ENCODE measurements at places on chromosomes 3 and 15. TPM values are rescaled to one million over a fixed set of nuclear protein-coding genes. Genes with fewer than 3 reads are reported as not detected.

NOP10 gene
- 417 TPM for total RNA-seq

MAP6D1 gene
- 10.6 TPM for total RNA-seq

RASGRP1 gene
- 1.2 TPM for total RNA-seq

SLC22A14 gene
- not detected for total RNA-seq

LMCD1 gene
- 23.5 TPM for total RNA-seq

MAGI1 gene
- 63.8 TPM for total RNA-seq

BOC gene
- total RNA-seq: 3.0 TPM

HCN4 gene
- total RNA-seq: 10.1 TPM

ABHD2 gene
- 15.2 TPM for total RNA-seq

NUP210 gene
- total RNA-seq: 73.9 TPM

GALNT15 gene
- total RNA-seq: not detected

MGLL gene
- total RNA-seq: 0.83 TPM

COL8A1 gene
- 0.97 TPM for total RNA-seq

STRIT1 gene
- total RNA-seq: not detected

MINAR1 gene
- total RNA-seq: 1.4 TPM

- no peak overlapping the region for H3K27ac ChIP-seq
- peaks cover 4% of the 10 kb centered on the region for H3K4me1 ChIP-seq
- H3K4me3 ChIP-seq: no peak overlapping the region
- peak; percentile 10 for DNase-seq
Observed at GRCh38 chr3:10935028-10935427, 57.5 kb upstream of the SLC6A1 start.

GRCh38 chr3:46184469-46184868 lies 23.6 kb downstream of the CCR1 start:
- H3K36me3 ChIP-seq: no peaks in the 10 kb centered on the region
- DNase-seq: no peak
- H3K4me1 ChIP-seq: no peaks in the 10 kb centered on the region
- no peak overlapping the region for H3K27ac ChIP-seq
- no peaks in the 10 kb centered on the region for H3K27me3 ChIP-seq

GRCh38 chr3:130854208-130854864 lies 39.5 kb upstream of the ATP2C1 start:
- H3K27me3 ChIP-seq: no peaks in the 10 kb centered on the region
- peaks cover 20% of the 10 kb centered on the region for H3K4me1 ChIP-seq
- no peak overlapping the region for H3K4me3 ChIP-seq
- no peak for DNase-seq

DNA sequence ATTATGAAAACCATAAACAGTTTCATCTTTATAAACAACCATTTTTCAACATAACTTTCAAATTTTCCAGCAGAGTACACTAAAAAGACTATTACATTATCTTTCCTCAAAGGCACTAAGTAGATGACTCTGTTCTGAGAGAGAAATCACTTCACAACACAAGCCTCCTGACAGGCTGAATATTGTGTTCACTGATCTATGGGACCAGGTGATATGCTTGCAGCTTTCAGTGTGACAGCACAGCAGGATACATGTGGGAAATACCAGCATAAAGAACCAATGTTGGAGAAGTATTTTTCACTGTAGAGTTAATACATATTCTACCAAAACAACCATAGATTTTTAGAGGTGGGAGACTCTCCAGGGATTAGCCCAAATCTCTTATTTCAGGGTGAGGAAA lies 350.6 kb downstream of the PLCL2 start:
- DNase-seq: no peak
- no peaks in the 10 kb centered on the region for H3K36me3 ChIP-seq
- H3K27me3 ChIP-seq: no peaks in the 10 kb centered on the region

DNA sequence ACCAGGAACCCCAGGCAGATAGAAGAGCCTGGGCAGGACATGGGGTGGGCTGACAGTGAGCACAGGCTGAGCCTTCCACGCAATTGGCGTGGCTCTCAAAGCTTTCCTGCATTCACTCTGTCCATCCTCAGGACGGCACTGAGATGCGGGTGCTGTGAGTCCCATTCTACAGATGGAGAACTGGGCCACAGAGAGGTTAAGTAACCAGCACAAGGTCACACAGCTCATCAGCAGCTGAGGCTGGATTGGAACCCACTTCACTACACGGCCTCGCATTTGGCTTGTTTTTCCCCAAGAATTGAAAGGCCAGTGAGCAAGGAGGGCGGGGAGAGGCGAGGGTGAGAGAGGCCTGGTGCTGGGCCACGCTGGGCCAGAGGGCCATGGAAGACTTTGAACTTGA lies 36.0 kb upstream of the GRIP2 start:
- H3K4me1 ChIP-seq: 0 out of 2 replicates have a peak, but pooled peaks cover 5% of the 10 kb centered on the region
- no peak for DNase-seq
- H3K27me3 ChIP-seq: no peaks in the 10 kb centered on the region

DNA sequence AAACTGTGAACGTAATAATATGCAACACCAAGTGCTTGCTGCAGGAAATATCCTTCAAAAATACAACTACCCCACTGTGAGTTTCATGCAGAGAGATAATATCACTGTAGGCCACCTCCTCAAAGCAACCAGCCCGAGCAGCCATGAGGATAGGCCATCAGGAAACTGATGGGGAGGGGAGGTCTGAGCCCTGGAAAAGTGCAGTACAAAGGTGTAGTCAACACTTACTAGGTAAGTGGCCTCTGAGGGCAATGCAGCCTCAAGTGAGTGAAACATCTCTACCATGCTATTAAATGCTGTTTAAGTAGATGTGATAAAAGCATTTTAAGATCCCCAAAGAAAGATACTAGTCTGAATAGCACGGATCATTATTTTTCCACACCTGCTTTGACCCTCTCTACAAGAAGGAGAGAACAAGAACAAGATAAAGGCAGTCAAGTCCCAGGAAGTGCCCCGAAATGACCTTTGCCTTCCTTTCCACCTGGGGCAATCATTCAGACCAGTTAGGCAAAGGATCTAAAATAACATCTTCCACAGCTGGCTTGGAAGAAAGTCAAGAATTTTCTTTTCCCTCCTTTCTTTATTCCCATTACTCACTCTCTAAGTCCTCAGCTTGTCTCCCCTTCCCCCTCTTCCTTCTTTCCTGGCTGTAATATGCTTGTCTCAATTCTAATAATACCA lies 62.8 kb downstream of the FMN1 start:
- no peak overlapping the region for H3K27ac ChIP-seq
- no peaks in the 10 kb centered on the region for H3K27me3 ChIP-seq
- H3K36me3 ChIP-seq: no peaks in the 10 kb centered on the region
- no peak for DNase-seq
- H3K4me1 ChIP-seq: peaks cover 3% of the 10 kb centered on the region
- H3K4me3 ChIP-seq: no peak overlapping the region

DNA sequence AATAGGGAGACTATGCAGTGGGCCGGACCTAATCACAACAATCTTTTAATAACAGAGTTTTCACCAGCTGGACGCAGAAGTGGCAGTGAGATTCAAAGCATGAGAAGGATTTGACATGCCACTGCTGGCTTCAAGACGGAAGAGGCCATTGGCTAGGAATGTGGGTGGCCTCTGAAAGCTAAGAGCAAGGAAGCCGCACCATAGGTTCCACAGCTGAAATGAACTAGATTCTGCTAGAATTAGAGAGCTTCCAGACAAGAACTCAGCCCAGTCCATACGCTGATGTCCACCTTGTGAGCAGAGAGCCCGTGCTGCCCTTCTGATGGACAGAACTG lies 6.9 kb upstream of the NCBP2 start:
- no peaks in the 10 kb centered on the region for H3K27me3 ChIP-seq
- no peak overlapping the region for H3K27ac ChIP-seq
- H3K4me1 ChIP-seq: peaks cover under 1% of the 10 kb centered on the region
- no peaks in the 10 kb centered on the region for H3K36me3 ChIP-seq
- H3K4me3 ChIP-seq: no peak overlapping the region

- H3K27ac ChIP-seq: peak overlapping the region; percentile 48
- no peaks in the 10 kb centered on the region for H3K4me1 ChIP-seq
- DNase-seq: no peak
- no peaks in the 10 kb centered on the region for H3K27me3 ChIP-seq
Observed at GRCh38 chr3:47096959-47097358, 67.0 kb downstream of the SETD2 start.

- H3K4me3 ChIP-seq: no peak overlapping the region
- H3K36me3 ChIP-seq: no peaks in the 10 kb centered on the region
- H3K27me3 ChIP-seq: no peaks in the 10 kb centered on the region
Observed at GRCh38 chr15:68894208-68894607, 36.1 kb upstream of the SPESP1 start.

GRCh38 chr3:160943996-160944395 lies 161.2 kb downstream of the B3GALNT1 start:
- H3K4me1 ChIP-seq: no peaks in the 10 kb centered on the region
- H3K4me3 ChIP-seq: no peak overlapping the region
- H3K27ac ChIP-seq: no peak overlapping the region
- no peaks in the 10 kb centered on the region for H3K27me3 ChIP-seq
- no peak for DNase-seq
- no peaks in the 10 kb centered on the region for H3K36me3 ChIP-seq

- H3K27ac ChIP-seq: no peak overlapping the region
- H3K4me3 ChIP-seq: no peak overlapping the region
- H3K36me3 ChIP-seq: peaks cover 31% of the 10 kb centered on the region
Observed at GRCh38 chr3:101762041-101762646, 16.9 kb upstream of the NXPE3 start.

DNA sequence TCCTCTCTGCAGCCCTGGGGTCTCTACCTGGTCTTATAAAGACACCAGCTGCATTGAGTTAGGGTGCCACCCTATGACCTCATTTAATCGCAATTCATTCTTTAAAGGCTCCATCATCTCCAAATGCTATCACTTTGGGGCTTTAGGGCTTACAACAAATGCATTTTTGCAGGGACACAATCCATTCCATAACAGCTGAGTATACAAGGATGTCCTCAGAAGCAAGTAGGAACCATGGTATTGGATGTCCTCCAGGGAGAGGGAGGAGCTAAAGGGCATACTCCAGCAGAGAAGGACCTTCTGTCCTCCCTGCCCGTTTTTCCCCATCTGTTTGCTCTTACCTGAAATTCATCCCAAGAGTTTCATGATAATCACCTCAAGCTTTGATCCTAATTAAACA lies 30.3 kb downstream of the UMPS start:
- H3K27me3 ChIP-seq: no peaks in the 10 kb centered on the region
- H3K36me3 ChIP-seq: 0 out of 2 replicates have a peak, but pooled peaks cover 9% of the 10 kb centered on the region
- 0 out of 2 replicates have a peak overlapping the region, but pooled peaks have one; percentile 5 for H3K27ac ChIP-seq
- H3K4me3 ChIP-seq: no peak overlapping the region

GRCh38 chr3:189995129-189995528 lies 125.6 kb downstream of the P3H2 start:
- no peaks in the 10 kb centered on the region for H3K27me3 ChIP-seq
- no peaks in the 10 kb centered on the region for H3K36me3 ChIP-seq
- no peak overlapping the region for H3K4me3 ChIP-seq
- H3K27ac ChIP-seq: no peak overlapping the region

DNA sequence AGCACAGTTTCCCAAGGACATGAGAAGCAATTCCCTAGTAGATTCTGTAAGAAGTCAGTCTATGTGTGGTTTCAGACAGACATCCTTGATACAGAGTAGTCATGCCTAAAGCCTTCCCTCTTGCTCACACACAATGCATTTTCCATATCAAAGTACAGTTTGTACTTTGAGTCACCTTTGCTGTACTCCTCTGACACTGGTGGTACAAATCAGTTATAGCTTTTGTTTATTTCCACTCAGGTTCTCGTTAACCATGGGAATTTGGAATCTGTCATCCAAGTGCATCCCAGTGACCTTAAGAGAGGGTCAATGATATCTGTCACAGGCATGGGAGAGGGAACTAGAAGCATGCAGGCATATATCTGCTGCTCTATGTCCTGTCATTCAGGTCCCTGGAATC lies 3.6 kb upstream of the GNB4 start:
- no peak overlapping the region for H3K27ac ChIP-seq
- H3K27me3 ChIP-seq: peaks cover 17% of the 10 kb centered on the region
- H3K36me3 ChIP-seq: no peaks in the 10 kb centered on the region
- H3K4me3 ChIP-seq: no peak overlapping the region
- no peak for DNase-seq
- H3K4me1 ChIP-seq: peaks cover 33% of the 10 kb centered on the region

DNA sequence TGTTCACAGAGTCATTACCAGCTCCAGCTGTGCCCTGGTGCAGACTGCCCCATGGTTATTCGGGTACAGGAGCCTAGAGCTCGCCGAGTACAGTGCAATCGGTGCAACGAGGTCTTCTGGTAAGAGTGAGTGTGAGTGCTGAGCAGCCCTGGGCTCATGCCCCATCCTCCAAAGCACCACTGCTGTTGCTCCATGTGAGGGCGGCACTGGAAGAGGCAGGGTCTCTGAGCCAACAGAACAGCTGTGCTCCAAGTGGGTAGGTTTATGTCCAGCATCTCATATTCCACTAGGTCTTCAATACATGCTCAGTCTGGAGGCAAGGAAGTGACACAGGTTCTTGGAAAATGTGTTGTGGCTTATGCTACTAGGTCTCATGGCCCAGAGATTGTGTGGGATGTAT lies 19.5 kb upstream of the P4HTM start:
- H3K27me3 ChIP-seq: no peaks in the 10 kb centered on the region
- no peak overlapping the region for H3K4me3 ChIP-seq
- no peak for DNase-seq
- H3K27ac ChIP-seq: no peak overlapping the region
- no peaks in the 10 kb centered on the region for H3K4me1 ChIP-seq

- H3K27ac ChIP-seq: no peak overlapping the region
- peaks cover 7% of the 10 kb centered on the region for H3K27me3 ChIP-seq
- DNase-seq: no peak
- no peaks in the 10 kb centered on the region for H3K36me3 ChIP-seq
Observed at GRCh38 chr15:88810446-88810845, 7.2 kb downstream of the ACAN start.

GRCh38 chr3:118977671-118978392 lies 56.8 kb downstream of the IGSF11 start:
- H3K27me3 ChIP-seq: no peaks in the 10 kb centered on the region
- H3K36me3 ChIP-seq: 0 out of 2 replicates have a peak, but pooled peaks cover 3% of the 10 kb centered on the region
- no peak for DNase-seq
- H3K4me1 ChIP-seq: no peaks in the 10 kb centered on the region
- H3K4me3 ChIP-seq: no peak overlapping the region

DNA sequence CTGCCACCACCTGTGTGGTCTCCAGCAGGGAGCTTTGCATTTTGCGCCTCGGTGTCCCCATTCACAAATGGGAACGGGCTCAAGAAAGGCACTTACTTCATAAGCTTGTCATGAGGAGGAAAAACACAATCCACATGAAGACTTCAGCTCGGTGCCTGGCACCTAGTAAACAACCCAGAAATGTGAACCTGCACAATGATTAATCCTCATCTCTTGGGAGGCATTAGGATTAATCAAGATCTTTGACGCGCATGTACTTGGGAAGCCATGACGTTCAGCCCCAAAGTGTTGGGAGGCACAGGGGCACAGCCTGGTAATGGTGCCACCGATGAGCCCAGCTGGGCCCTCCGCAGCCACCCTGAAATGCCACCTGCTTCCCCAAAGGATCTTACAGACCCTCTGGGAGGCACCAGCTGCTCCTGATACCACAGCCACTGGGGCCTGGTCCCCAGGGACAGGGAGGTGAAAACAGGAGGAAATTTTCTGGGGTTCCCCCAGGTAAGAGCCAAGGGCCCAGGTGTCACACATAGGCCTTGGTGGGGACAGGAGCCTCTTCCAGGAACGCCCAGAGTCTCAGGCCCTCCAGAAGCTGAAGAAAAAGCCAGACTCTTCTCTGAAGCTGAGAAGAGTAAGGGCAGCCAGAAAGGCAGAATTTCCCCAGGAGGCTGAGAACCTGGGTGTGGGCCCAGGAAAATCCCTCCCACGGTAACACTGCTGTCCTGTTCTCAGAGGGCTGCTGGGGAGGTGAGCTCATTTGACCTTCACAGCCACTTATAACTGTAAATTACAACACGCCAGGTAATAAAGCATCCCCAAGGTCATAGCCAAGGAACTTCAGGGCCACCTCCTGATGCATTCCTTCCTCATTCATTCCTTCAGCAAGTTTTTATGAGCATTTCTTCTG lies 507.5 kb downstream of the SHQ1 start:
- H3K4me1 ChIP-seq: peaks cover 7% of the 10 kb centered on the region
- no peak overlapping the region for H3K27ac ChIP-seq
- no peaks in the 10 kb centered on the region for H3K27me3 ChIP-seq
